ENCODE measurements at places on chromosomes 5 and 9.

- DNase-seq, result no peak
These were observed 6.1 kb downstream of the PRDM6 start for GRCh38 chr5:123094919-123095797.

- DNase-seq, result no peak
These were observed 34.9 kb upstream of the PPP3R2 start for GRCh38 chr9:101629636-101630035.

DNA sequence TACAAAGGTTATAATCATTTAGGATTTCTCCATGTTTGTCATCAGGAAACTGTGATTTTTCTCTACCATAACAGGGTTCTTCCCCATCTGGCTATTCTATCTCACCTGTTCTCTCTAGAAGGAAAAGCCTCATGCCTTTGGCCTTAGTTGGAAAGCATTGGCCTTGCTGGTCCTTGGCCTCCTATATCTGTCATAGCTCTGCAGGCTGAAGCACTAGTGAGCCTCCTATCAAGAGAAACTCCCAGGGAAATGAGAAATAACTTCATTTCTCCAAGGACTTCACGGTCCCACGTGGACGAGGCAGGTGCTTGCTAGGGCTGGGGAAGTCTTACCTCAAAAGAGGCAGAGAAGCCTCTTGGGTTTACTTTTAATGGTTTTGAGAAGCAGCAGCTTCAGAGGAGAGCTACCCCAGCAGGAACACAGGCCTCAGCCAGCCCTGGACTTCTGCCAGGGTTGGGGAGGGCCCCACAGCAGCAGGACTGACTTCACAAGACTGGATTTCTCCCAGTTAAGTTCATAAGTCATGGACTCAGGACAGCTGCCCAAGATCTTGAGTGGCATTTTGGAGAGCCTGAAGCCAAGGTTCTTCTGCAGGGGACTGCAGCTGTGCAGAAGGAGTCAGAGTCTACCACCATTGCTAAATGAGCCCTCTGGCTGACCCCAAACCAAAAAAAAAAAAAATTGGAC lies 15.8 kb upstream of the PSAT1 start:
- peak; percentile 54 for DNase-seq

- DNase-seq, result no peak
These were observed 28.1 kb downstream of the SMARCA2 start for GRCh38 chr9:2043243-2043642.

DNA sequence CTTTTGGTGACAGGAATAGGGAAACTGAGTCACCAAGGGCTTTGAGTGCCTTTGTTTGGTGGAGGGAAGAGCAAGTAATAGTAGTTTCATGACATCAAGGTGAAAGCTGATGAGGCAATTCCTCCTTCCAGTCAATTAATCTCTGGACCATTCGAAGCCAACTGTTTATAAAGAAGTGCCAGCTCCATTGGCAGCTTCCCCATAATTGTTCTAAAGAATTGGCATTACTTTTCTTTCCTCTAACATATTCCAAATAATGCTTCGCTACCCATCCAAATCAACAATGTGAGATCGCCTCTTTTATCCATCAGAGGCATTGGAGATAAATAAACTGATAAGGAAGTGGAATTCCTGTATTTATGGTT lies 132.4 kb downstream of the NPR3 start:
- no peak for DNase-seq

GRCh38 chr5:158814521-158814920 lies 285.2 kb downstream of the EBF1 start:
- DNase-seq, result peak; percentile 74

DNA sequence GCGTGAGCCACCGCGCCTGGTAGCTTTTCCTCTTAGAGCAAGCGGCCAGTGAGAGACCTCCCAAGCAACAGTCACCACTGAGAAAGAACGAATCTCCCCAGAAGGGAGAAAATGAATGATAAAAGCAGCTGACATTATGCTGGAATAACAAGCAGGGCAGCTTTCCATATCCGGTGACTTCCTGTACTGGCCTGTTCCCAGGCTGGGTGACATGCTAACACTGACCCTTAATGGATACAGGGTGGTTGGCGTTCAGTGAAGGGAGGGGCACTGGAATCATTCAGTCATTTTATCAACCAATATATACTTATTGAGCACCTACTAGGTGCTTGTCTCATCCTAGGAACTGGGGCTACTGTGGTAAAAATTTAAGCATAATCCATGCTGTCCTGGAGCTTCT lies 357.3 kb upstream of the PANK3 start:
- no peak for DNase-seq

DNA sequence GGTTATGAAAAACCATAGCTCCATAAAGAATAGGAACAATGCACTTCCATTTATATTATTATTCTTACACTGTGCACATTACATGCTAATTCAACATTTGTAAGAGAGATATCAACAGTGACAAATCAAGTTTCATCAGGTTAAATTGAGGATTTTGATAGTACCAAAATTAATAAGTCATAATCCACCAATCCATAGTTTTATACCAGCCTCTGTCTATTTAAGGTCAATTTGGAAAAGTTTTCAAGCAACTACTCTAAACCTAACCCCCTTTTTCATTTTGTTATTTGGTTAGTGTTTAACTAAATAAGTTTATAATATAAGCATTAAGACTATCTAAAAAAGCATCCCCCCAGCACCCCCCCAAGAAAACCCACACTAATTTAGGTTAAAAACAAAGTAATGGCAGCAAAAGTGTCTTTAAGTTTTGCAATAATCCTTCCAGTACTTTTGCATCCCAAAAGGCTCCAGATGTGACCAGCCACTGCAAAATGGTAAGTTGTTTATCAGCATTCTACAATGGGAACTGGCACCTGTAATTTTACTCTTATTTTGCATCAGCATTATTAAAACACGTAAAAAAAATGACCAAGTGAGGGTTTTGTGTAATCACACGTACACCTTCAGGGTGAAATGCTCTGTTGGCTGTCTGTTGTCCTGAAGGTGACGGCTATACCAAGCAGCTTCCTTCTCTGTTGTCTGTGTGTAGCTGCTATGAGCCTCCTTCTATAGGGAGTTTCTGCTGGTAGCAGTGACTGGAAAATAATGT lies 36.8 kb upstream of the SSBP2 start:
- peak; percentile 85 for DNase-seq

GRCh38 chr9:113616116-113616515 lies 152.6 kb downstream of the RGS3 start:
- no peak for DNase-seq

- DNase-seq, result no peak
These were observed 32.9 kb downstream of the LHFPL2 start for GRCh38 chr5:78615697-78616096.

DNA sequence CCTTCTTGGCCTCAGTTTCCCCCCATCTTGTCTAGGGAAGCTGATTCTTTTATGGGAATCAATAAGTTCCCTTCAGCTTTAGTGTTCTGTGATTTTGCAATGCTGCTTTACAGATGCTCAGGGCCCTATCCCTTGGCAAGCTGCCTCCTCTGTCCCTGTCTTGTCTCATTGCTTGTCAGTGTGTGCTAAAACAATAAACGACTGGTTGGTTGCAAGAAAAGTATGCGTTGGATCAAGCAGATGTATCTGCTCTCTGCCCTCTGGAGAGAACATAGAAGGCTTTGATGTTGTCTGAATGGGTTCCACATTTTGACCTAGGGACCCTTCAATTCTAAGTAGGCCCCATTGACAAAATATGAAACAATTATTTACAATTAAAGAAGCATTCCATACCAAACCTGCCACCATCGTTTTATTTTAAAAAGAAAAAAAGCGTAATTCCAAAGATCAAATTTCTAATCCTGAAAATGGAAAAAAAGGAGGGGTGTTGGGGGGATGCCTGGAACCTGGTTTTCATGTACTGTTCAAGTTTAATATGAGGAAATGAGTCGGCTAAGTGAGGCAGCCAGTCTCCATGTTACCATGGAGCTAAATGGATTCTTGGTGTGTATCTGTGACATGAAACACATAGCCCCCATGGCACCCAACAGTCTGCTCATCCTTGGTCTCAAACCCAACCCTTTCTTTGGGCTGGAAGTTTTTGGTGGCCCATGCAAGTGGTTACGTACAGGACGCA lies 31.2 kb upstream of the TARS1 start:
- peak; percentile 62 for DNase-seq

DNA sequence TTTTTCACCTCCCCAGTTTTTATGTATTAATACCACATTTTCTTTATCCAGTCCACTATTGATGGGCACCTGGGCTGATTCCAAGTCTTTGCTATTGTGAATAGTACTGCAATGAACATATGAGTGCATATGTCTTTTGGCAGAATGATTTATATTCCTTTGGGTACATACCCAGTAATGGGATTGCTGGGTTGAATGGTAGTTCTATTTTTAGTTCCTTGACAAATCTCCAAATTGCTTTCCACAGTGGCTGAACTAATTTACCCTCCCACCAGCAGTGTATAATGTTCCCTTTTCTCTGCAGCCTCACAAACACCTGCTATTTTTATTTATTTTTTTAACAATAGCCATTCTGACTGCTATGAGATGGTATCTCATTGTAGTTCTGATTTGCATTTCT lies 340.2 kb downstream of the ADAMTS6 start:
- peak; percentile 35 for DNase-seq

DNA sequence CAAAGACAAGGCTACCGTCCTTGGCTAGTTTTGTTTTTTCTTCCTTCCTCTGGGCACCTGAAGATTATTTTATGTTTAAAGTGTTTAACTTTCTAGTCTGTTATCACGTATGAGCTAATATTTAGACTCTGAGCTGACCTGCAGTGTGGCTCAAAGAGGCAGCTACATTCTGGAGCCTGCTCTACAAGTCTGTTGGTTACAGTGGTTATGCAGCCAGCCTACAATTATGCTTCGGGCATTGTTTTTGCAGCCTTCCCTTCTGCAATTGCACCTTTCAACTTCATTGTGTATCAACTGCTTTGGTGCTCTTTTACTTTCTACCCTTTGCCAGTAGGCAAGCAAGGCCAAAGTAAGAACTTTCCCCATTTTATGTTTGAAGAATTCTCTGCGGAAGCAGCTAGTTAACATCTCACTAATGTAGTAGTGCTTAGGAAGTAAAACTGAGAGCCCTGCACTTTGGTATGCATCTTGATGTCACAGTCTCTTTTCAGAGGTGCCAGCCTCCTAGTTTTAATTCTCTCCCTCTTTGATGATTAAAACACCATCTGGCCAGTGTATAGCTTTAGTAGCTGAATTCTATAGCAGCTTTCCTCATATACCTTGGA lies 322.1 kb downstream of the FAM170A start:
- no peak for DNase-seq

DNA sequence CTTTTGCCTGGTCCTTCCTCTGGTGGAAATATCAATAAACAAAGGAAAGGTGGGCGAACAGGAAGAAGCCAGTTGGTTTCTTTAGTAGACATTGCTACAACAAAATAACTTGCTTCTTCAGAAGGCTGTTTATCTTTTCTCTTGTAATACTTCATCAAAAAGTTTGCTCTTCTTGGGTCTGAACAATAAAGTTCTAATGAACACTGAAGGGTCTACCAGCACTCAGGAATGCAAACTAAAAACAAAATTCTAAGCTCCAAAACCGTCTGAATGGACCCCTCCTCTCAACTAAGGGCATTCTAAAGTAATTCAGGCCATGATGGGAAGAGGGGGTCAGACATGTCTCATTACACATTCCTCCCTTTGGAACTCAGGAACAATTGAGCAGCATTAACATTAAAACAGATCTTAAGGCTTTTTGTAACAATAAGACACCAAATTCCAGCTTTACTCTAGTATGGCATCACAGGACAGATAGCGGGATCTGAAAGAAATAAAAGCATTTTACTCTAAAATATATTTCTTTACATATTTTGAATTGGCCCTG lies 2.3 kb downstream of the TBCA start:
- no peak for DNase-seq

DNA sequence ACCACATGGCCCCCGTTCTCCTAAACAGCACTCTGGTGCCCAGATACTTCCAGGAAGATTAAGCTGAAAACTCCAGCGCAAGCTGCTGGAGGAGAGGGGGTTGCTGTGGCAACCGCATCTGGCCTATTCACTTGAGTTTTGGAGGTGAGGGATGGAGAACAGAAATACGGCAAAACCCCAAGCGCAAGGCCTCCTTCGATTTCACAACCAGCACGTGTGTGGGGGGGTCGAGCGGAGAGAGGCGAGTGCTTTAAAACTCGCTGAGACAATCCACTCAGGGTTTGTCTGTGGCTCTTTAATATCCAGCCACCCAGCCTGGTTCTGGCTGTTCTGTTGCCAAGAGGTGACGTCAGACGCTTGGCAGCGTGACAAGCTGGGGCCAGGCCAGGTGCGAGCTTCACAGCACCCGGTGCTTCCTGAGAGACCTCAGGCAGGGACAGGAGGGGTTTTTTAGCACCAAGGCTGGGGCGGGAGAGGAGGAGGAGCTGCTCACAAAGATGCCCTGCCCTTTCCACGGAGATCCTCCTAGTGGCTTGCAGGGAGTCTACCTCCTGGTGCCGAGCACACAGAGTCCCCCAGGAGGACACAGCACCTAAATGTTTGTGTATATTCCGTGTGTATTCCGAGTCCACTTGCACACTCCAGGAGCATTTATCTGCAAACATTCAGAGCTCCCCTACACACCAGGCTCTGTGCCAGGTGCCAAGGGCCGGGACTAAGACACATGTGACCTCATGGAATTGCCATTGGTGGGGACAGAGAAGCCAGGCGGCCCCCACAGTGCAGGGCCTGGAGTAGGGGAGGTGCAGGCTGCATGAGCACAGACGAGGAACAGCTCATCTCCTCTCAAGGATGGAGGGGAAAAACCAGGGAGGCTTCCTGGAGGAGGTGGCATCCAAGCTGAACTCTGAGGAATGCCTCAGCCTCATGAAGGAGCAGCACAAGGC lies 194.6 kb downstream of the OLFM1 start:
- DNase-seq, result peak; percentile 8

DNA sequence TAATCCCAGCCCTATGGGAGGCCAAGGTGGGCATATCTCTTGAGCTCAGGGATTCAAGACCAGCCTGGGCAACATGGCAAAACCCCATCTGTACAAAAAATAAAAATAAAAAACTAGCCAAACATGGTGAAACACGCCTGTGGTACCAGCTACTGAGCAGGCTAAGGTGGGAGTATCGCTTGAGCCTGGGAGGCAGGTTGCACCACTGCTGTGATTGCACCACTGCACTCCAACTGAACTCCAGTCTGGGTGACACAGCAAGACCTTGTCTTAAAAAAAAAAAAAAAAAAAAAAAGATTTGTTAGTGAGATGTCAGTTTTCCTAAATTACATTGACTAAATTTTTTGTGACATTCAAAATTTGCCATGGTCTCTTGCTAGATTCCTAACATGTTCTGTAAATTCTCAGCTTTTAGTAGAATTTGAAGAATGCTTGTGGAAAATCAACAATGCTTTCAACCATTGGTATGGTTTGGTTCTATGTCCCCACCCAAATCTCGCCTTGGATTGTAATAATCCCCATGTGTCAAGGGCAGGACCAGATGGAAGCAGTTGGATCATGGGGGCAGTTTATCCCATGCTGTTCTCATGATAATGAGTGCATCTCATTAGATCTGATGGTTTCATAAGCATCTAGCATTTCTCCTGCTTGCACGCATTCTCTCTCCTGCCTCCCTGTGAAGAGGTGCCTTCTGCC lies 236.1 kb downstream of the ARRDC3 start:
- DNase-seq, result no peak

DNA sequence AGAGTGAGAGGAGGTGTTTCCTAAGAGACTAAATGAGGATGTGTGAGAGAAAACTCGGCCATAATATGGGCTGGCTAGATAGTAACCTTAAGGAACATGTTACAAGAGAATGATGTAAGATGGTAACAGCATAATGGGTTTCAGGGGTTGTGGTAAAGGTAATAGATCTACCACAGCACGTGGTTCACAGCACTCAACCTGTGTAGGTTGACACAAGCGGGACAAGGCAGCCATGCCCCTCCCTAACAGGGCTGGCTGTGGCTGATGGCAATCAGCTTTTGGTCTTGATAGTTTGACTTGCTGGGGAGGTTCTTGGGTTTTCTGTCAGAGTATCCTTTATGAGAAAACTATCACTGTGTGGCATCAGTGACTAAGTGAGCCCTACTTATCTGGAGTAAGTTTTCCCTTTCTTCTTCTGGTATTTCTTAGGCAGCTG lies 138.6 kb downstream of the TRIO start:
- no peak for DNase-seq
